Ovary (tissue), 10 donors: ENCODE measurements at places on chromosomes 11 and 22.
A peak's percentile ranks its signal among the peaks of the same experiment; 100 is the strongest.

GRCh38 chr11:100769165-100769564 lies 82.1 kb downstream of the ARHGAP42 start:
- H3K27me3 ChIP-seq: no peaks in the 10 kb centered on the region
- H3K4me1 ChIP-seq: no peaks in the 10 kb centered on the region
- no peak overlapping the region for H3K27ac ChIP-seq
- DNase-seq: no peak

DNA sequence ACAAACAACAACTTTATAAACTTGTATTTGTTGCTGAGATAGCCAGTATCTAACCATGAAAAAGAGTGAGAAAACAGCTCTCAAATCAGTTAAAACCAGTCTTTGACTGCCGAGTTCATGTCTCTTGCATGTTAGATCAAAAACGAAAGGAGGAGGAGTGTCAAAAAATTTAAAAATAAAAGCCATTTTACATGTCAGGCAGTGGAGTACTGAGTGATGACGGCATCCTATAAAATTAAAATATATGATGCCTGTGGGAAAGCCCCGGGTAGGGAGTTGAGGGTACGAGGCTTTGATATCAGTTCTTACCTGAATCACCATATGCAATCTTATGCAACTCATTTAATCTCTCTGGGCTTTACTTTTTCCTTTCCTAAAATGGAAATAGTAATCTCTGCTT lies 117.3 kb downstream of the ETS1 start:
- H3K4me1 ChIP-seq: peaks cover 25% of the 10 kb centered on the region
- no peak for DNase-seq
- H3K36me3 ChIP-seq: no peaks in the 10 kb centered on the region
- H3K4me3 ChIP-seq: no peak overlapping the region

GRCh38 chr11:88327462-88328143 lies 9.9 kb downstream of the CTSC start:
- H3K27ac ChIP-seq: no peak overlapping the region
- no peaks in the 10 kb centered on the region for H3K36me3 ChIP-seq

GRCh38 chr11:78417175-78417887 lies at the start of gene GAB2:
Gene GAB2 (minus strand): TSS chr11:78417820. CDS start chr11:78417720, 100 bp downstream.
- no peaks in the 10 kb centered on the region for H3K27me3 ChIP-seq
- peak within 1 kb of the TSS; percentile 99 for H3K27ac ChIP-seq
- H3K36me3 ChIP-seq: no peaks in the 10 kb centered on the region
- DNase-seq: no peak
- H3K4me3 ChIP-seq: peak within 1 kb of the TSS; percentile 92
- H3K4me1 ChIP-seq: peaks cover 14% of the 10 kb centered on the region

DNA sequence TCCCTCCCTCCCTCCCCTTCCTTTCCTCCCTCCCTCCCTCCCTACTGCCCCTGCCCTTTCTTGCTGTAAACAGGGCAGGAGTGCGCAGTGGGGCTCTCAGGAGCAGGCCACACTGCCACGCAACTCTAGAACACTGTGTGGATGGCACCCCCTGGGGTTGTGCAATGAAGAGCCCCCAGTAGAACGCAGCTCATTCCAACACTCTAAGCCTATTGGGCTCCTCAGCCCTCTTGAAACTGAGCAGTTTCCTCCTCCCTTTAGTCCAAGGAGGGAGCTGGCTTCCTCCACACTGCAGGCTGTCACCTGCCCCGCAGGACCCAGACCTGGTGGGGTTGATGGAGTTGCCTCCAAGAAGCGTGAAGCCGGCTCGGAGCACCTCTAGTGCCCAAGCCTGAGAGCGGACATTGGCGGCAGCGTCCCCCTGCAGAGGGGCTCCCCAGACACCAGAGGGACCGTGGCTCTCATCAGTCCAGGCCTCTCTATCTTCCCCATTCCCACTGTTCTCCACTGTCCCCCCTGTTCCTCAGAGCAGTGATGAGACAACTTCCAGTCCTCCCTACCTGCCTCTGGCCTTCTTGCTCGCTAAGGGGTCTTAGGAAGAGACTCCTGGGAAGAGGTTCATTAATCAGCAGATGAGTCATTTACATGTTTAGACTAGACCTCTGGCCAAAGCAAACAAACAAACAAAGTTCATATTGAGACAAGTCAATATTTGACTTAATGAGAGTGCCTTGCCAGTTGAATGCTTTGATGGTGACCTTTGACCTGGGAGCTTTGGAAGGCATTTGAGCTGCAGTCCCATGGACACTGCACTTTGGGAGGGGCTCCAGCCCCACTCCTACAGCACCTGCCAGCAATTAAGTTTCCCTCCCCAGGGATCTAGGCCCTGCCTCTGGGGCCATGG lies 64.0 kb downstream of the RPUSD4 start:
- no peak for DNase-seq
- H3K4me1 ChIP-seq: peaks cover 6% of the 10 kb centered on the region
- no peaks in the 10 kb centered on the region for H3K27me3 ChIP-seq
- no peaks in the 10 kb centered on the region for H3K36me3 ChIP-seq

DNA sequence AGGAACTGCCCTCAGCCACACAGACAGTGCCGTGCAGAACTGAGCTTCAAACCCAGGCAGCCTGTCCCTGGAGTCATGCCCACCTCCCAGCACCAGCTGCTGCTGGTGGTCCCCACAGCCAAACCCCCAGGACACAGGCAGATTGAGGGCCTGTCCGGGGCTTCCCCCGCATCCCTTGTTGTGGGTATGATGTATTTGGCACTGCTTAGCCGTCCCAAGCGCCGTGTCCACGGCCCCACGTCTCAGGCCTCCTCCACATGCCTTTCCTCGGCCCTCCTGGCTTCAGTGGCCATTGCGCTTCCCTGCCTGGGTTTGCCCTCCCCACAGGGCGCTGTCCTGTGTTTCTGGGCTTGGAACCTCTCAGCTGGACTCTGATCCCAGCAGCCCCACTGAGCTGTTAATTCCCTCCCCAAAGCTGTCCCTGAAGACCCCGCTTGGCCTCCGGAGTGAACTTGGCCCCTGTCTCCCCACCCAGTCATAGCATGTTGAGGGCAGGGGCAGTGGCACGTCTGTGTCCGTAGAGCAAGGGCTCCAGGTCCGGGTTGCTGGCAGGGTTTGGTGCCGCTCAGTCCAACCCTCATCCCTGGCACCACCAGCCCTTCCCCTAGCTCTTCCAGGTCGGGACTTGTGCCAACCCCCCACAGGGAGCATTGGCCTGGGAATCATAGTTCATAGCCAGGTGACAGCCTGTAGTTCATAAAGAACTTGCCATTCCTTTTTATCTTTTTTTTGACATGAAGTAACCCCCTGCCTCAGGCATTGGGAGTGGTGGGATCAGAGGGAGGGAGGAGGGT lies 34.5 kb upstream of the TEF start:
- no peak overlapping the region for H3K4me3 ChIP-seq
- H3K4me1 ChIP-seq: no peaks in the 10 kb centered on the region
- no peak overlapping the region for H3K27ac ChIP-seq
- H3K36me3 ChIP-seq: no peaks in the 10 kb centered on the region

GRCh38 chr11:65861165-65861505 lies 902 bp downstream of the MUS81 start:
- H3K4me3 ChIP-seq: peak overlapping the region; percentile 78
- peaks cover 3% of the 10 kb centered on the region for H3K4me1 ChIP-seq
- peak overlapping the region; percentile 90 for H3K27ac ChIP-seq

DNA sequence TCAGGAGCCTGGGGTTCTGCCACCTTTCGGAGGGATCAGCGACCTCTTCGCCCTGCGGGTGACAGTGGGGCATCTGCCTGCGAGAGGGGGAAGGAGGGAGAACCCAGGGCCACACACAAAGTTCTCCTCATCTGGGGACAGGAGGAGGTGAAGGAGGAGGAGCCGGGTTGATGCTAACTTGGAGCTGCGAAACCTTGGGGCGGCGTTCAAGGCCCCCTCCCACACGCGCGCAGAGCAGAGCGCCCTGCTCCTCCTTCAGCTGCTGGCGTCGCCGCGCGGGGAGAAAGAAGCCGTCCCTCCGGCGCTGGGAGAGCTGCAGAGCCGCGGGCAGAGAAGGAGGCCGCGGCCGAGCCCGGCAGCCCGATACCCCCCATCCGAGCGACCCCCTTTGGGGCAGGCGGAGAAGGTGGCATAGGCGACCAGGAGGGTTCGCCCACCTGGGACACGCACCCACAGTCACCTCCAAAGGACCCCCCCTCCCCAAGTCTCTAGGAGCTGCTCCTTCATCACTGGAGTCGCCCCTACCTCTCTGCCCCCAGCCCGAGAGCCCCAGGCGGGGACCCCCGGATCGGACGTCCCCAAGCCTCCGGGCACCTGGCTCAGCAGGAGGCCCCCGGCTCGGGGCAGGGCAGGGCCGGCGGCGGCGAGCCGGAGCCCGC lies at the start of gene RASD2:
RASD2 (plus strand) TSS at position 237 of the 659 bp plus-strand sequence. CDS start 5,979 bp downstream, outside the sequence.
- peaks cover 4% of the 10 kb centered on the region for H3K4me1 ChIP-seq
- DNase-seq: no peak
- peak within 1 kb of the TSS; percentile 46 for H3K4me3 ChIP-seq
- peak within 1 kb of the TSS; percentile 32 for H3K27ac ChIP-seq
- H3K36me3 ChIP-seq: no peaks in the 10 kb centered on the region

- no peak for DNase-seq
- no peaks in the 10 kb centered on the region for H3K27me3 ChIP-seq
- peak overlapping the region; percentile 92 for H3K4me3 ChIP-seq
- no peaks in the 10 kb centered on the region for H3K36me3 ChIP-seq
Observed at GRCh38 chr11:46701078-46701654, 335 bp downstream of the ZNF408 start.

DNA sequence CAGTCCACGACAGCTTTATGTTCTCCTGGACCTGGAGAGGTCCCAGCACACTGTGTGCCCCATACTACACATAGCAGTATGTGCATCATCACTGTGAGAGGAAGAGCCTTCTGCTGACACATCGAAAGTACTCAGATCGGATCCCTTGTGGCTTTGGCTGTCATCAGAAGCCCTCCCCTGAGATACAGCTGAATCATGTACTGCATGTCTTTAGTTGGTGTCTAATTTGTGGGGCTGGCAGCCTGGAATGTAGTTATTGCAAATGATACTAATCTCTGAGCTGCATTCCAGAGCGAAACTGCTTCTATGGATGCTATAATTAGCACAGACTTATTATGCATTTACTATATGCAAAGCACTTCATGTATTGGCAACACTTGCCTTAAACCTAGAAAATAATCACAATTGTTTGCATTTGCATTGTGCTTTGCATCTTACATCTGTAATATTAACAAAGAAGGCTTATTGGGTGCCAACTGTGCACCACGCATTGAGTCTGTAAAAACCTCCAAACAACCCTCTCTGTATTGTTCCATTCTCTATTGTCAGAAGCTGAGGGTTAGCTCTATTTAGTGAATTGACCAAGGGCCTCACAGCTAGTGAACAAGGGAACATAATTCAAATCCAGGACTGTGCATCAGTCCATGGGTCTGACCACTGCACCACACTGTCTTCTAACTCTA lies 89.2 kb upstream of the CRTAM start:
- DNase-seq: no peak
- no peaks in the 10 kb centered on the region for H3K36me3 ChIP-seq
- H3K4me3 ChIP-seq: no peak overlapping the region

GRCh38 chr11:78941226-78941851 lies 366.7 kb upstream of the NARS2 start:
- no peaks in the 10 kb centered on the region for H3K4me1 ChIP-seq
- no peak overlapping the region for H3K27ac ChIP-seq
- no peak for DNase-seq
- no peaks in the 10 kb centered on the region for H3K27me3 ChIP-seq

- H3K27me3 ChIP-seq: no peaks in the 10 kb centered on the region
- no peak overlapping the region for H3K27ac ChIP-seq
- no peak for DNase-seq
- H3K4me3 ChIP-seq: no peak overlapping the region
- H3K4me1 ChIP-seq: peaks cover 9% of the 10 kb centered on the region
- no peaks in the 10 kb centered on the region for H3K36me3 ChIP-seq
Observed at GRCh38 chr11:116984589-116984988, 113.6 kb downstream of the SIK3 start.

DNA sequence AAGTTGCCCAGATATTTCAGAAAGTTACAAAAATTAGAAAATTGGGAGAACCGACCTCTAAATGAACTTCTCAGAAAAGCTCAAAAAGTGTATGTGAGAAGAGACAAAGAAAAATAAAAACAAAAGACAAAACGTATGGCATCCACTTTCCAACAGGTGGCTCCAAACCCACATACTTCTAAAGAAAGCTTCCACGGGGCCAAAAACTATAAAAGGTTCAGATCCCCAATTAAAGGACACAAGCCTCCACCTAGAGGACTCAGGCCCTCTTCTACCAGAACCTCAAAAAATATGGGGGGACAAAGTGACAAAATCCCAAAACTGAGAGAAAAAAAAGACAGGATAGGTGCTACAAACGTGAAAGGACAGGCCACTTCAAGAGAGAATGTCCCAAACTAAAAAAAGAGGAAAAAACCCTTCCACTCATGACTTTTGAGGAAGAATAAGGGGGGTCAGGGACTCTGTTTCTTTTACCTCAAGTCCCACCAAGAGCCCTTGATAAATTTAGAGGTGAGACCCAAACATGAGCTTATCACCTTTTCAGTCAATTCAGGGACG lies 8.8 kb downstream of the SCGB2A1 start:
- no peaks in the 10 kb centered on the region for H3K36me3 ChIP-seq
- H3K27ac ChIP-seq: no peak overlapping the region
